ENCODE measurements at places on chromosomes 6 and 20.

DNA sequence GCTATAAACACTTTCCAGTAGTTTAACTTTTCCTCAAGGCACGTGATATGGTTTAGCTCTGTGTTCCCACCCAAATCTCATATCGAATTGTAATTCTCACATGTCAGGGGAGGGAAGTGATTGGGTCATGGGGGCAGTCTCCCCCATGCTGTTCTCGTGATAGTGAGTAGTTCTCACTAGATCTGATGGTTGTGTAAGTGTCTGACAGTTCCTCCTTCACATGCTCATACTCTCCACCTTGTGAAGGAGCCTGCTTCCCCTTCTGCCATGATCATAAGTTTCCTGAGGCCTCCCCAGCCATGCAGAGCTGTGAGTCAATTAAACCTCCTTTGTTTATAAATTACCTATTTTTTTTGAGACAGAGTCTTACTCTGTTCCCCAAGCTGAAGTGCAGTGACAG is 127.9 kb downstream of the DTNBP1 start:
- no peak for DNase-seq

DNA sequence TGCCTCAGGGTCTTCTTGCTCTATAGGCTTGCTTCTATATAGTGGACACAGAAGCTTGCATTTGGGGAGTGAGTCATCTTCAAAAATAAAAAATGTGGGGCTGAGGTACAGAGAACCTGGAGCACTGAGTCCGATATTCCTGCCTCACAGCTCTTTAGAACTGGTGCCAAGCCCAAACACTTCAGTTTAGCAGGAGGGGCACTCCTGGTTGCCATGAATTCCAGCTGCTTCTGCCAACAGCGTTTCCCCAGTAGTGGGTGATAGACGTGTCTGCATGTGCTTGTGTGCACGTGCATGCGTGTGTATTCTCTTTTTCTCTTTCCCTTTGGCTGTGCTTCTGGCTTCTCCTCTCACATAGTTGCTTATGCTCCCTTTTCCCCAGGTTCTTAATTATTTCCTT is 11.9 kb downstream of the DNPH1 start:
- no peak for DNase-seq

DNA sequence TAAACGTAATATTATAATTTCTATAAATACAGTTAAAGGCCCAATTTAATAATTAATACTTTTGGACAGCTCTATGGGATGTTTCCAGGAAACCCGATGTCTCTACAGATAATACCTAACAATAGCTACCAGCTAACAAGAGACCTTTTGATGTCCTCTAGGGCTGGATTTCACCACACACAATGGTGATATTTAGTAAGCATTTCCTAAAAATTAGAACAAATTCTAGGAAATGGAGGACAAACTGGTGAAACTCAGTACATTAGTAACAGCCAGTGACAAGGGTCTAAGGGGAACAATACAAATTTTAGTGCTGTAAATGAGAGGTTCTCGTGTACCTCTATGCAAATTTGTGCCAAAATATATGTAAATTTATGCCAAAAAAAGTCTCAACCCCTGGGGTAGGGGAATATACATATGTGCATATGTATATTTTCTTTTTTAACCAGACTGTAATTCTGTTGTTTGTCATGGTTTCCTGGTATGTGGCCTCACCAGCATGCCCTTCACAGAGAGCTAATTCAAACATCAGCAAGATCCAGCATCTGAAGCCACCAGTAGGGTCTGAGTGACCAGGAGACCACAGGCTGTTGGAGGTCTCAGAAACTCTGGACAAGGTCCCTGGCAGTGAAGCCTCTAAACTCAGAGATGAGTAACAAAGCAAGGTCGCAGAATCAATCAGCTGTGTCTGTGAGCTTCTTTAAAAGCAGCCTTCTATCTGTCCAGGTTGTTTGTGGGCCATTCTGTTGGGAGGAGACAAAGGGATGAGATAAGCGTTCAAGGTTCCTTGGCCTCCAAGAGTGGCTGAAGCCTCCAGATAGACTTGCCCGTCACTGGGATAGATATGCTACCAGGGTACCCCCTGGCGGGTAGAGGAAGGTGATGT is 235.1 kb upstream of the RREB1 start:
- DNase-seq: no peak

DNA sequence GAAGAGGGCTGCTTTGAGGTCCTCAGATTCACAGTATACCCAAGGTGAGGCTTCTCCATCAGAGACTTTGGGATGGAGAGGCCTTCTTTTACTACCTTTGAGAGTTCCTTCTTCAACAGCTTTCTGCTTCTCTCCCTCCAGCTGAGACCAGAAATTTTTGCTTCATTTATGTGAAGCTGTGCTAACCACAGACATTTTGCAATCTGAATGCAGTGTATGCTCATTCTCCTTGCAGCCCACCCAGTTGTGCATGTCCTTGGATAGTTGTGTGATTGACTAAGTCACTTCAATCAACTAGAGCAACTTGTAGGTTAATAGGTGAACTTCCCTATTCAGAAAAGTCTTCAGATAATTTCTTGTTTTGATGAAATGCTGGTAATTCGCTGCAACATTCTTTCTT is 20.1 kb downstream of the DCBLD1 start:
- no peak for DNase-seq

DNA sequence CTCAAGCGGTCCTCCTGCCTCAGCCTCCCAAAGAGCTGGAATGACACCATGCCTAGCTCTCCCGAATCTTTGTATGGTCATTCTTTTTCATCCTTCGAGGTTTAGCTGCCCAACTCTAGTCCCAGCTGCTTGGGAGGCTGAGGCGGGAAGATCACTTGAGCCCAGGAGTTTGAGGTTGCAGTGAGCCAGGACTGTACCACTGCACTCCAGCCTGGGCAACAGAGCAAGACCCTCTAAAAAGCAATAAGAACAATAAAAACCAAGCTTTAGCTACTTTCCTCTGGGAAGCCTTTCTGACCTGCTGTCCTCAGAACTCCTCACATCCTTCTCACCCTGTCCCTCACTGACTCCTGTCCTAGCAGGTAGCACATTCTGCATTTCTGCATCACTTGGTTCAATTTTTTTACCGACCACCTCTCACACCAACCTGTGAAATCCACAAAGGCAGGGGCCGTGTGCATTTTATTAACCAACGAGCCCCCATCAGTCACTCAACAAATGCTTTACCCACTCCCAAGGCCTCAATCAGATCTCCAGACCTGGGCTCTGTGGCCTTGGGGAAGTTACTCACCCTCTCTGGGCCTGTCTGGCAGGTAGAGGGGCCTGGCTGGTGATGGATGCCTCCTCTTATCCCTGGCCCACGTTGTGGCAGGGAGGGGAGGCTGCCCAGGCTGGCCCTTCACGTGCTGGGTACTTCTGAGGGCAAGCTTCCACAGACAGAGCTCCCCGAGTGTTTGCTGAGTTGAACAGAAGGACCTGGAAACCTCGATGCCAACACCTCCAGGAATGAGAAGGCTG is 14.7 kb upstream of the SRC start:
- DNase-seq: no peak

DNA sequence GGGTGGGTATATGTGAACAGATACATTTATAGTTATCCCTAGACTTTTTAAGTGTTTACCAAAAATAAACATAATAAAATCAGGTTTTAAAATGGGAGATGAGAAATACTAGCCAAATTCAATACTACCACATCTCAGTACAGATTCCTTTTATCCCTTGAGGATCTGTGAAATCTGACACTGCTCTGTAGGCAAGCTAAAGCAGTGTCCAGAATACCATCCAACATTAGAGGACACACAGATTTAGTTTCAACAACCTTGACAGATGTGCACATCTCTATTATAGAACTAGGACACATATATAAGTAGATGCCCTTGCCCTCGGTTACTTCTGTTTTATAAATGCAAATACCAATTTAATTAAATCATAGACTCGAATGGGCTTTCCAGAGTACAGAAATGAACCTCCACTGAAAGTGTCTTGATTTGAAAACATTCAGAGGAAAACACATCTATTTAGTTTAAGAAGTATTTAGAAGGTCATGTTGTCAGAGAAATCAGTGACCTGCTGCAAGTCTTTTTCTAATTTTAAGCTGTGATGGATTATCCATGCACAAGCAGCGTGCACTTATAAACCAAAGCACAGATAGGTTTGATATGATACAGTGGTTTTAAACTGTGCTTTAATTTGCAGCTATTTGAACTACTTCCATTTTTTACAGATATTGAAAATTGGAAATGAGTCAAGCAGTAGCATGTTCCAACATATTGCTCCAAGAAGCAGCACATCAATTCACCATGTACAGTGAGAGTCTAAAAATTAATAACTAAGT is 156.3 kb upstream of the EPHA7 start:
- no peak for DNase-seq

GRCh38 chr6:116173928-116174327 is 48.0 kb upstream of the COL10A1 start:
- DNase-seq: no peak

DNA sequence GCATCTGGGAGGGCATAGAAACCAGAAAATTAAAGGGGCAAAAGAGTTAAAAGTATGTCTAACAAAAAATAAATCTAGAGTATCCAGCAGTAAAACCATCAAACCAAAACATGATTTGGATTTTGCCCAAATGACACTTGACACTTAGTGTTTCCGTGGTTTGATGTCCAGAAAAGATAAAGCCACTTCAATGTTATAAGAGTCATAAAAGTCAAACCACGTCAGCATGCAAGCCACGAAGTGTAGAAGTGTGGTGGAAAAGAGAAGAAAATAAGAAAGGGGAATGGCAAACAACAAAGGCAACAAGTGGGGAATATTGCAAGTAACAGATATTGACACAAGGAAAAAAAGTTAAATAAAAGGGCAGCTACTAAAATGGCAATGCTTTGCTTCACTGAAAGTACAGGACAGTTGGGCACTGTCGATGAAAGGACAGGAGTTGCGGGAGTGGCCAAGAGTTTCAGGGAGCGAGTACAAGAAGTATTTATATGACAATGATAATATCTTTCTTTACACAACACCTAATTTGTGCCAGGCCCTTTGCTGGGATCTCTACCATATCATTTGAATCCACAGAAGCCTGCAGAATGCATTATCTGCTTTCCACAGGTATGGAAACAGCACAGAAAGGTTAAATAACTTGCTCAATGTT is 6.3 kb upstream of the HDDC2 start:
- no peak for DNase-seq

DNA sequence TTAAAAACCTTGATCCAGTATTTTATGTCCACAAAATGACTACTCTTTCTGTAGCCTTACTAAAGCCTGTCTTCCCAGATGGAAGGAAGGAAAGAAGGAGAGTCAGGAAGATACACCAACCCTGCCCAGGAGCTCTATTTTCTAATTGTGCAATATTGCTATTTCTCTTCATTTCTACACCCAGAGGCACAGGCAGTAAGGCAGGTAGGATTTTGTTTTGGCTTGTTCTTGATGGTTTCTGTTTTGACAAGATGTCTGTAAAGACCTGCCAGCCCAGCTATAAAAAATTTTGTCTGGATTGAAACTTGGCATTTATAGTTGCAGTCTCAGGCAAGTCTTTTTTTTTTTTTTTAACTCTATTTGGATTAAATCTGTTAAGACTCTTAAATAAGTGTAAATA is 587.5 kb upstream of the ARID1B start:
- DNase-seq: no peak

GRCh38 chr6:39361657-39362486 is 39.4 kb upstream of the KCNK16 start:
- peak; percentile 69 for DNase-seq

DNA sequence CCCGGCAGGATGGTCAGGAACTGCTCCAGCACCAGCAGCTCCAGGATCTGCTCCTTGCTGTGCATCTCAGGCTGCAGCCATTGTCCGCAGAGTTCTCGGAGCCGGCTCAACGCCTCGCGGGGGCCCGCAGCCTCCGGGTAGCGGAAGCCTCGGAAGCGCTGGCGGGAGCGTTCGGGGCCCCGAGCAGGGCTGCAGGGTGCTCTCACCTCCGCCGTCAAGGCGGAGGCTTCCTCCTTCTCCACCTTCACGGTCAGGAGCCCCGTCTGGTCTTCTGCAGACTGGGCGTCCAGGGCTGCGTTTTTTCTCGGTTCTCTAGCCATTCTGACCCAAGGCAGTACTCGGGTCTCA is 434 bp downstream of the ZKSCAN4 start:
- no peak for DNase-seq

DNA sequence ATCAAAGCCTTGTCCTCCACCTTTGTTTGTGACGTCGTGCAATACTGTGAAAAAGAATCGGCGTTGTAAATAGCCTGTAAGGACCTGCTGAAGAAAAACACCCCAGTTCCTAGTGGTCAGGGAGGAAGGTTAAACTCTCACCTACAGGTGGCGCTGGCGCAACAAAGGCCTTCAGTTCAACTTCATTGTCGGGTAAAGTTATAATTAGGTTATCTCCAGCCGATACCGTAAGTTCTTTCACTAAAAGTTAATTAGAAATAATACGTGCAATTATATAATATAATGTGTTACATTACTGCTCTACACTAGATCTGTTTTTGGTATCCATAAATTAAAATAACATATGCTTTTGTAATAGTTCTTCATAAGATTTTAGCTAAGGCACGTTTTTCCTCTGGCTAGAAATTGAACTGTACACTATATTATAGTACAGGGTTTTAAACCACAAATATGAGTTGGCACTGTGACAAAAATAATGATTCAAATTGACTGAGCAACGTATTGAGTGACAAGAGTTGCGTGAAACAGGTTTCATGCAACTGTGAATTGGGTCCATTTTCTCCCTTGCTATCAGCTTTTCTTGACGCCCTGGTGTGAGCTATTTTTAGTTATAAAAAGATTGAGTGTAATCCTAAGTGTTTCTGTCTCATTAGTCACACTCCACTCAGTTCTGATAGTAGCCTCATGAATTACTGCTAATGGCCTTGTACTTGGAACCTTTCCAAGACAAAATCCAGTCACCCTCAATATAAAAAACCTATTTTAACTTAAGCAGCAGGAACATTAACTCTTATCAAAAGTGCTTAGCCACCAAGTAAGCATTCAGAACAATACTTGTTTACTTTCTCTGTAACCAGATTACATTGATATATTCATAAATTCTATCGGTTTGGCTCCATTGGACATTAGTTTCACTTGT is 62.3 kb downstream of the KIAA0319 start:
- peak; percentile 55 for DNase-seq

DNA sequence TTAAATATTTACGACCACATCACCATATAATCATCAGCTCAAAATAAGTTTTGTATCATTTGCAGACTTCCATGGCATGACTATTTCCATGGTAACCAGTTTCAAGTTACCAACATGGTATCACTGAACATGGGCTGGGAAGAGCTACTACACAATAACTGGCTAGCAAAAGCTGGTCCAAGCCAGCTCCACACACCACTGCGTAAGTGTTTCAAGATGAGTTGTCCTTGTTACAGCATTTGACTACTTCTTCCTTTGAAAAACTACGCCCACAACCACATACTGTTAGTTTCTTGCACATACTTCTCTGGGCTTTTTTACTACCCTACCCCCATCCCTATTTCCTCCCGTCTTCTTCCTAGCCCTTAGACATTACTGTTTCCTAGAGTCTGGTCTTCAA is 8.5 kb downstream of the CD164 start:
- DNase-seq: no peak

GRCh38 chr20:11451793-11452291 is 465.9 kb upstream of the BTBD3 start:
- DNase-seq: no peak

DNA sequence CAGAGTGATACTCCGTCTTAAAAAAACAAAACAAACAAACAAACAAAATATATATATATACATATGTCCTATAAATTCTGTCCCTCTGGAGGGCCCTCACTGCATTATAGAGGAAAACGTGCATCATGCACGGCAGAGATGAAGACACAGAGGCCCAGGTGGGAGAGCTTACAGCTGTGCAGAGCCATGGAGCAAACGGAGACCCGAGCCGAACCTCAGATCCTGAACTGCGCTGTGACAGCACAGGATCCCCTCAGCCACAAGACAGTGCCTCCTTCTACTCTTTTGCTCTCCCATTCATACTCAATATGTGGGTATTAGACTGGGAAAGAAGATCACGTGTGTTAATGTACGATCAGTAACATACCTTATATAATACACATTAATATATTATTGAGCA is 81.6 kb downstream of the ZNF217 start:
- no peak for DNase-seq
